Activated CD4-positive, alpha-beta T cell treated with anti-CD3 and anti-CD28 coated beads for 36 hours (primary cell): ENCODE measurements at places on chromosomes 11 and 22.
A peak's percentile ranks its signal among the peaks of the same experiment; 100 is the strongest.

DNA sequence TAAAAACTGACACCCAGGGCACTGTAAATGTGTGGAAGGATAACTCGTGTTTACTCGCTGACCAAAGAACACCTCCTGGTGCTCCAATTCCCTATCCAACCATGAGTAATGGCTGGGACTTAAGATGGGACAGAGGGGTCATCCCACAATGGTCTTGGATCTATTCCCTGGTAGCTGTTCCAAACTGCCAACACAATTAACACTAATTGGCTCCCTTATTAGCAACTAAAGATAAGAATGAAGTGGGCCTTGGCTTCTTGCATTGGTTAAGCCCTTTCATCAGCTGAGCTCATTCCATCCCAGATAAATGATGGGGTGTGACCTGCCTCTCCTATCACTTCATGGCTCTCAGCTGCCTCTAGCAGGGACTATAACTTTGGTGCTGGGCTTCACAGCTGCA is 1.5 kb upstream of the SIK3 start:
- no peaks in the 10 kb centered on the region for H3K27me3 ChIP-seq
- H3K4me1 ChIP-seq, result peaks cover 34% of the 10 kb centered on the region
- H3K27ac ChIP-seq, result peak overlapping the region; percentile 4
- H3K36me3 ChIP-seq, result peaks cover 4% of the 10 kb centered on the region
- DNase-seq, result no peak
- no peak overlapping the region for H3K4me3 ChIP-seq

GRCh38 chr11:86355256-86355655 is 19.4 kb upstream of the CCDC81 start:
- no peak overlapping the region for H3K27ac ChIP-seq
- no peaks in the 10 kb centered on the region for H3K4me1 ChIP-seq
- no peaks in the 10 kb centered on the region for H3K27me3 ChIP-seq

- DNase-seq, result peak; percentile 73
- H3K4me3 ChIP-seq, result peak within 1 kb of the TSS; percentile 52
- peaks cover 2% of the 10 kb centered on the region for H3K27me3 ChIP-seq
- H3K4me1 ChIP-seq, result peaks cover 30% of the 10 kb centered on the region
- H3K36me3 ChIP-seq, result no peaks in the 10 kb centered on the region
Measured at GRCh38 chr22:30606455-30607299, at the start of gene TCN2. TSS of gene TCN2 (plus strand) at chr22:30607174. CDS start at chr22:30607332, 158 bp downstream.

DNA sequence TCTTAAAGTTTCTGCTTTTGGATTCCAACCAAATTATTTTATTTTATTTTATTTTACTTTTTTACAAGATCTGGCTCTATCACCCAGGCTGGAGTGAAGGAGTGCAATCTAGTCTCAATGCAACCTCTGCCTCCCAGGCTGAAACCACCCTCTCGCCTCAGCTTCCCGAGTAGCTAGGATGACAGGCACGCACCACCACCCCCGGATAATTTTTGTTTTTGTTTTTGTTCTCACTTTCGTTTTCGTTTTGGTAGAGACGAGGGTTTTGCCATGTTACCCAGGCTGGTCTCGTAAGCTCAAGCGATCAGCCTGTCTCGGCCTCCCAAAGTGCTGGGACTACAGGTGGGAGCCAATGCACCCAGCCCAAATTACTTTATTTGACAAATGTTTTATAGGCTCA is 219.8 kb downstream of the ETS1 start:
- H3K27ac ChIP-seq, result peak overlapping the region; percentile 38
- DNase-seq, result peak; percentile 62
- no peaks in the 10 kb centered on the region for H3K27me3 ChIP-seq
- no peak overlapping the region for H3K4me3 ChIP-seq
- H3K36me3 ChIP-seq, result no peaks in the 10 kb centered on the region

DNA sequence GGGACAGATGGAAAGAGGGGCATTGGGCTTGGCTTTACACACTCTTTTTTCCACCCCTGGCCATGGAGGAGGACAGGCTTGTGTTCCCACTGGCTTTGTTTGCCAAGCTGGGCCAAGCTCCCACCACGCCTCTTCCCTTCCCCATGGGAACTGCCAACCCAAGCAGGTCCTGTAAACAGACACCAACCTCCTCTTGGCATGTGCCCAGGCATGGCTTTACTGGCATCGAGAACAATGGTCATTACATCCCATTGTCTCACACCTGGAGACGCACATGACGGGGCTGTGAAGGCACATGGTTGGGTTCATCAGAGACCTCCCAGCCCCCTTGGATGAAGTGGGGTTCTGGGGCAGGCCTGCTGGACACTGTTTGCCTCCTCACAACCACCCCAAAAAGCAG is 11.7 kb downstream of the SEC14L3 start:
- no peak for DNase-seq
- H3K4me3 ChIP-seq, result no peak overlapping the region
- H3K4me1 ChIP-seq, result no peaks in the 10 kb centered on the region
- H3K27me3 ChIP-seq, result peaks cover 11% of the 10 kb centered on the region
- H3K27ac ChIP-seq, result no peak overlapping the region

DNA sequence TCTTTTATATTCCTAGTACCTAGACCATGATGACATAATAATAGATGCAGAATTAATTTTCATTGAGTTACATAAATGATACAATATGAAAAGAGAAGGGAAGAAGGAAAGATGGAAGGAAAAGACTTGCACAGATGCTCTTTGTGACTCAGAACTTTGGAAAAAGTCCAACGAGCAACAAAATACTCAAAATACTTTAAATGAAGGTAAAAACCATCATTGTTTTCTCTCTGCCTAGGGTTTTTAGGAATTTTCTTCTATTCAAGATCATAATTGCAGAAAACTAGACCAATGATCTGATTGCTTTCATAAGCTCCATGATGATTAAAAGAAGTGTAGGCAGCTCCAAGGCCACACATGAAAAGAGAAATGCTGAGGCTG is 276.9 kb downstream of the KIRREL3 start:
- H3K4me3 ChIP-seq, result no peak overlapping the region
- H3K4me1 ChIP-seq, result no peaks in the 10 kb centered on the region
- H3K27me3 ChIP-seq, result peaks cover 14% of the 10 kb centered on the region
- H3K36me3 ChIP-seq, result no peaks in the 10 kb centered on the region

GRCh38 chr22:18997306-18997924 is 61.3 kb upstream of the PRODH start:
- H3K36me3 ChIP-seq, result no peaks in the 10 kb centered on the region
- no peaks in the 10 kb centered on the region for H3K4me1 ChIP-seq
- no peak for DNase-seq
- H3K4me3 ChIP-seq, result no peak overlapping the region

DNA sequence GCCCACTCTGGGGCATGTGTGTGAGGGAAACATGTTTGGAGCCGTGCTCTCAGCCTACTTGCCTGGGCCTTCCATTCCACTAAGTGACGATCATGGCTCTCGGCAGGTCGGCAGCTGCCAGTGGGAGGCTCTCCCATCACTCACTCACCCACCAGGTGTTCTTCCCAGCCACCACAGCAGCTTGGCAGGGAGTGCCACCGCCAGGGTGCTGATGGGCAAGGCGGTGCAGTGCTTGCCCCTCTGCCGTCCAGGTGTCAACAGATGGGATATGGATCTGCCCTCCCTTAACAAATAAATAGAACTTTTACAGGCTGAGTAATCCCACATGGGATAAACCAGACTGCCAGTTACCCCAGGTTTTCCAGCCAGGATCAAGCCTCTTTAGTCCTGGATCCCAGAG is 205.5 kb upstream of the TMEM45B start:
- no peak for DNase-seq
- H3K27me3 ChIP-seq, result no peaks in the 10 kb centered on the region
- no peak overlapping the region for H3K27ac ChIP-seq
- no peak overlapping the region for H3K4me3 ChIP-seq

DNA sequence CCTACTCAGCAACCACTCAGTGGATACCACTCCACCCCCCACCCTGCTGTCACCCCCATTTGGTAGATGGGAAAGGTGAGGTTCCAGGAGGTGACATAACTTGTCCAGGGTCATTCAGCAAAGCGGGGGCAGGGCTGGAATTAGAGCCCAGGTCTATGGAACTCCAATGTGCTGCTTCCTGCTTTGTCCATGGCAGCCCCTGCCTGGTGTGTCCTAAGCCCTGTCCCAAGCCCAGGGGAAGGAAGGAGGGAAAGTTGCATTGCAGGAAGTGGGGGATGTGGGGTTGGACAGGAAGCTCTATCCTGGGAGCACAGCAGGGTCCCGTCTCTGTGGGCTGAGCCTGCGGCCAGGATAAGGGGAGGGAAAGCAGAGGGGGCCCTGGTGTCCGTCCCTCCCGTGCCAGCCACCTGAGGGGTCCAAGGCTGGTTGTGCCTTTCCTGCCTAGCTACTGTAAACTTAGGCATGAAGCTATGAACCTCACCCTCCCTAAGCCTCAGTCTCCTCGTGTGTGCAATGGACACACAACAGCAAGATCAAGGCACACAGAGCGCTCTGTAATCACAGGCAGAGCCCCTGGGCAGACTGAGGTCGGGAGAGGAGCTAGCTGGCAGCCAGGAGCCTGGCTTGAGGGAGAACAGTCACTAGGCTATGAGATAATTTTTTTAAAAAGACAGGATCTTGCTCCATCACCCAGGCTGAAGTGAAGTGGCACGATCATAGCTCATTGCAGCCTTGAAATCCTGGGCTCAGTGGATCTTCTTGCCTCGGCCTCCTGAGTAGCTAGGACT is 12.9 kb downstream of the GAL3ST1 start:
- H3K4me3 ChIP-seq, result no peak overlapping the region
- no peaks in the 10 kb centered on the region for H3K27me3 ChIP-seq
- DNase-seq, result no peak

DNA sequence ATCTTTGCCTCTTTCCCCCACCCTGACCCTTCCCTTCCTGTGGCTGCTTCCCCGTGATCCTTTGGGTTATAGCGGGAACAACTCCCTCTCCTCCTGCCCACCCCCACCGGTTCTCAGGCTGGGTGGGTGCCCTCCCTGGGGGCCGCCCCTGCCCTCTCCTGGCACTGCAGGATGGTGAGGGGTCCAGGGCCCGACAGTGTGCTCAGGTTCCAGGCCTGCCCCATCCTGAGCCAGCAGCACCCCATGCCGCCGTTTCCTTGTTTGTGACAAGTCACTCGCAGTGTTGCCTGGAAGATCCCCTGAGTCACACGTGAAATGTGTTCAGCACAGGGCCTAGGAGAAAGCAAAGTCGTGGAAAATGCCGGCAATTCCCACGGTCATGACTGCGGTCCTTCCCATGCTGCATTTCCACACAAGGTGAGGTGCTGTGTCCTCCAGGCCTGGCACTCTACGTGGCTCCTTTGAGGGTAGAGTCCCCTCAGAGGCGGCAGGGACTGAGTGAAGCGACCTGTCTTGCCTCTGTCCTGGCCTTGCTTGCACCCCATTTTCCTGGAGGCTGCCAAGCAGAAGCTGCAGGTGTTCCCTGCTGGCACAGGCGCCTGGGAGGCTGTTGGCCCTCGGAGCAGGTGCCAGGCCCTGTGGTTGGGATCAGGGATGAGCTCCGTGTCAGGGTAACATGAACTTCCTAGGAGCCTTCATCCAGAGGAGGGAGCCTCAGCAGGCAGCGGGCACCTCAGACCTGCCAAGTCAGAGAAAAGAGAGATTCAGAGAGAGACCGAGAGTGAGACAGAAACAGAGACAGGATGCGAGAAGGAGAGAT is 80.5 kb upstream of the LINC01488 start:
- H3K4me3 ChIP-seq, result no peak overlapping the region
- no peak for DNase-seq
- H3K36me3 ChIP-seq, result no peaks in the 10 kb centered on the region

DNA sequence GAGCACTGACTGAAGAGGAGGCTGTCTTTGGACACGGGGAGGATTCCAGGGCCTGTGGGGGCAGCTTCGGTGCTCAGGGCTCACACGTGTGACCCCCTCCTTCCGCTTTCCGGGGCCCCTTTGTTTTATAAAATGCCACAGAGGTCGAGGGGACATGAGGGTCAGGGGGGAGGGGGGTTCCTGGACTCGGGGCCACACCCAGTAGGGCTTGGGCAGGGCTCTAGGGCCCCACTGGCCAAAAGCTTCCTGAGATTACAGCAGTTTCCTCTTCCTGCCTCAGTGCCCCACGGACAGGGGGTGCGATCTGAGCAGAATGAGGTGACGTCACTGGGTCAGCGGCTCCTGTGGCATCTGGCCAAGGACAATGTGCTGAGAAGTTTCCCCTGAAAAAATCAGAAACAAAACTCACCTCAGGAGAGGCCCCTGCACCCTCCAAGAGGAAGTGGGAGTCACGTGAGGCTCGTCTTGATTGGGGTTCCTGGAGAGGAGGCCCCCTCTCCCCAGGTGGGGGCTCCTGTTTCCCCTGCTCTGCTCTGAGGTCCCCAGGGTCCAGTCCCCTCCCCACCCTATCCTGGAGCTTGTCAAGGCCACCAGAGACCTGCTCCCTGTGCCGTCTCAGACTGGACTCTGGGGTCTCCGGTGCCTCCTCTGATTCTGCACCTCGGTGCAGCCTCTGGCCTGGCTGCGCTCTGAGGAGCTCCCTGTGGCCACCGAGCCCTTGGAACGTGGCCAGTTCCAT is 6.4 kb upstream of the IFITM3 start:
- H3K4me1 ChIP-seq, result peaks cover 66% of the 10 kb centered on the region
- H3K4me3 ChIP-seq, result peak overlapping the region; percentile 36
- H3K27ac ChIP-seq, result peak overlapping the region; percentile 93
- no peaks in the 10 kb centered on the region for H3K27me3 ChIP-seq

- no peak for DNase-seq
- peaks cover 19% of the 10 kb centered on the region for H3K27me3 ChIP-seq
- H3K4me1 ChIP-seq, result no peaks in the 10 kb centered on the region
- no peak overlapping the region for H3K27ac ChIP-seq
- H3K36me3 ChIP-seq, result no peaks in the 10 kb centered on the region
Measured at GRCh38 chr11:69866648-69867047, 47.4 kb upstream of the FGF3 start.

- no peaks in the 10 kb centered on the region for H3K36me3 ChIP-seq
- no peak overlapping the region for H3K4me3 ChIP-seq
- DNase-seq, result no peak
- no peaks in the 10 kb centered on the region for H3K27me3 ChIP-seq
Measured at GRCh38 chr22:25388866-25389540, 169.6 kb downstream of the CRYBB2 start.

- H3K27ac ChIP-seq, result peak overlapping the region; percentile 33
- no peak overlapping the region for H3K4me3 ChIP-seq
- no peak for DNase-seq
- H3K36me3 ChIP-seq, result no peaks in the 10 kb centered on the region
- H3K27me3 ChIP-seq, result no peaks in the 10 kb centered on the region
- H3K4me1 ChIP-seq, result peaks cover 26% of the 10 kb centered on the region
Measured at GRCh38 chr22:24482575-24482974, 12.6 kb upstream of the UPB1 start.

DNA sequence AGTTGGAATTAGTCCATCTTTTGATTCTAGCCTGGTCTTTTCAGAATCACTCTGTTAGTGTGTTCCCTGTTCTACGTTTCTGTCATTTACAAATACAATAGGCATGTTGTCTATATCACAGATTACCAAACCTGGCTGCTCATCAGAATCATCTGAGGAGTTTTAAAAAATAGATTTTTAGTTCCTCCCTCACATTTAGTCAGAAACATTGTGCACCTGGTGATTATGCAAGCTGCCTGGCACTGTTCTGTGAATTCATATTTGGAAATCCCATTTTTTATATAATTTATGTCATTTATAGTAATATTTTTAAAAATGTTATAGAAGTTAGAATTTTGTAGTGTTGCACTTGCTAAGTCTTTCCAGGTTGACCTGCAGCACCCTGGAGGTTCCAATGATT is 107.3 kb downstream of the PDE3B start:
- no peak for DNase-seq
- H3K4me1 ChIP-seq, result peaks cover 50% of the 10 kb centered on the region
- H3K4me3 ChIP-seq, result no peak overlapping the region
- H3K36me3 ChIP-seq, result peaks cover 9% of the 10 kb centered on the region
- H3K27me3 ChIP-seq, result no peaks in the 10 kb centered on the region

GRCh38 chr11:63022441-63022840 is 6.8 kb upstream of the SLC22A8 start:
- H3K4me3 ChIP-seq, result no peak overlapping the region
- H3K36me3 ChIP-seq, result no peaks in the 10 kb centered on the region
- peaks cover 10% of the 10 kb centered on the region for H3K27me3 ChIP-seq
- DNase-seq, result no peak
